Activated CD4-positive, alpha-beta T cell treated with anti-CD3 and anti-CD28 coated beads, Interleukin-2, amount 50 U/mL, for 24 hours (primary cell): ENCODE measurements at places on chromosomes 3 and 15.

- DNase-seq, result no peak
These were observed 31.1 kb upstream of the SLC27A2 start for GRCh38 chr15:50150851-50151250.

DNA sequence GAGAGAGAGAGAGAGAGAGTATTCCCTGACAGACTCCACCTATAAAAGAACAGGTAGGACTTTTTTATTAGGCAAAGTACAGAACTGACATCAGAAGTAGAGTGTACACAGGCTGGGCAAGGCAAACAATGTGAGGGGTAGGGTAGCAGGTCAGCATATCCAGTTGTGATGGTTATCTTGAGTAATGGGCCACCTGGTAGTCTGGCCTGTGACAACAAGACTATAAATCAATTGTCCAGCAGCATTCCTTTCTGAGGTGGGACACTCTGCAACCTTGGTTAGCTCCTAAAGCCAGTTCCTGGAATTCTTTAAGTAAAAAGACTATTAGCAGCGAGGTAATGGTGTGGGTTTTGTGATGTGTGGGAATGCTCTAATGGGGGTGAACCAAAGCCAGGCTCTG lies 14.9 kb upstream of the TMCC1 start:
- no peak for DNase-seq

- no peak for DNase-seq
These were observed 182.8 kb downstream of the KCNAB1 start for GRCh38 chr3:156303001-156303707.

DNA sequence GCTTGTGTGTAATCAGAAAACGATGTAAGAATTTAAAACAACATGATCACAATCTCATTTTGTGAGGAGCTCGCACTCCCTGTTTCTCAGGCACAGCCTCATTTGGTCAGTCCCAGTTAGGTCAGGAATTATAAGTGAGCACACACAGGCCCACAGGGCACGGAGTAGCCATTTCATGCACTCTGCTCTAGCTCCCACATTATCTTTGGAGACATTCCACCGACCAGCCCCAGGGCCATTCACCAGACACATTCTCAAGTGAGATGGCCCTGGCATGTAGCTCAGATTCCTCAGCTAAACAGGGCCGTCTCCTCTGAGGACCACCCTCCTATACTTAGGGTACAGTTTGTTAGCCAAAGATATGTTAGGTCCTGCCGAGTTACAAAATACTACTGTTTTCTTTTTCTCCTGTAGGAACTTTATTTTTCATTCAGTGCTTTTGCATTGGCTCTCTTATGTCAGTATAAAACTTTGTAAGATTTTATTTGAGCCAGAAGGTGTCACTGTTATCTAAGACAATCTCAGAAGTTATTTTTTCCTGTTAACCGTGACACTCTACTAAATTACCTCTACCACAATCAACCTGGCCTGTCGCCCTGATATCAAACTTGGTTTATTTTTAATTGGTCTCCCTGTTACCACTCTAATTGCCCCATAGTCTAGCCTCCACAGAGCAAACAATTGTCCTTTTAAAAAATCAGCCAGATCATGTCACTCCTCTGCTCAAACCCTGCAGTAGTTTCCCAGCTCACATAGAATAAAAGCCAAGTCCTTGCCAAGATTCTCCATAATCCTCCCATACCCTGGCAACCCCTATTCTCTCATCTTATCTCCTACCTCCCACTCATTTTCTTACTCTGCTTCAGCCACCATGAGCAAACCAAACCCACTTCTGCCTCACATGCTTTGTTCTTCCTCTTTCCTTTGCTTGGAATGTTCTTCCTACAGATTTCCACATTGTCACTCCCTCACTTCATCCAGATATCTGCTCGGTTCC lies 105.7 kb downstream of the PPP2R3A start:
- no peak for DNase-seq

DNA sequence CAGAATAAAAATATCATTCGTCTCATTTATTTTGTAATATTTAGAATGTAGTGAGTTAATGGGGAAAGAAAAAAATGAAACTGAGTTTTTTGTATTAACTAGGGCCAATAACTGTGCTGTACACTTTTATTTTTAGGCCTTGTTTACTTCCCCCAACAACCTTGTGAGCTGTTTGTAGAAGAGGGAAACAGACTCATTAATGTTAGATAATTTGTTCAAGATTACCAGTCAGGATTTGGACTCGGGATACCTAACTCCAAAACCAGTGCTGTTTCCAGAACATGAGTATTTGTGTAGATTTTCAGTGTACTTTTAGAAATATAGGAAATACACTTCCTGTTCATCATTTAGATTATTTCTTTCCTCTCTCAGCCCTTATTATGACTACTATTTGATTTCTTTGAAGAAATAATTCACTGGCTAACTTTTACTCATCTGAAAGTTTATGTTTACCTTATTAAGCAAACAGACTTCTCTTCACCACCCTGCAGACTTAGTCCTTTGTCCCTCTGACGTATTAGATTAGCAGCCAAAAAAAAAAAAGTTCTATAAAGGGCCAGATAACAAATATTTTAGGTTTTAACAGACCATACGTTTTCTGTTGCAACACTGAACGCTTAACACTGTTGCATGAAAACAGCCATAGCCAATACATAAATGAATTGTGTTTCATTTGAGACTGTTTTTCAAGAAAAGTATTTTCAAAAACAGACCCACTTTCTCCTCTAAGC lies 192.5 kb upstream of the CGNL1 start:
- DNase-seq, result no peak

GRCh38 chr3:108029466-108029865 lies 61.4 kb downstream of the CD47 start:
- no peak for DNase-seq

DNA sequence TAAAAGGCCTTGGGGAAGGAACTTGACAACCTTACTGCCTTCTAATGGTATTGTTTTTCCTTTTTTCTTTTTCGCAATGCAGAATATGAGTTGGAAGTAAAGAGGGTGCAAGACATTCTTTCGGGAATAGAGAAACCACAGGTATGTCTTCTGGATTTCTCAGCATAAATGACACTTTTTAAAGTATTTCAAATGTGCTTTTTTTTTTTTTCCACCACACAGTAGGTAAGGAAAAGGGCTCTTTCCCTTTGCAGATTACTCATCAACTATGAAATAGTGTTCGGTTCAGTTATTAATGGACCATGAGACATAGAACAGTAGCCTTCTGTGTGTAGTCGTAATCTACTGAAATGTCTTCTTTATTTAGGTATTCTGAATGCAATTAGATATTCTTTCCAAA lies 162.4 kb downstream of the GHSR start:
- no peak for DNase-seq

DNA sequence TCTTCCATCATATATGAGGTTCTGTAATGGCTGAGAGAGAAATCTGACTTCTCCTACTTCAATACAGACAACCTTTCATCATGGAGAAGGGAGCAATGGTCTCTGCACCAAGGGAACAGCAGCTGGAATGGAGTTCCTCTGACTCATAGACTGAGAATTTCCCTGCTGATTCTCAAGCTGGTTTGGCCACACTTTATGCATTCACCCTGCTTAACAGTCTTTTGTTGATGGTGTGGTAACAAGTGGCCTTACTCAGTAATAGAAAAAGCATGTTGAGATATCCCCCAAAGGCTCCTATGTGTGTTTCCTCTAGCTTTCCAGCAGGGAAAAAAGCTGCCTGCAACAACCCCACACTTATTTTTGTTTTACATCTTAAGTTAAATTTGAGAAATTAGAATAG lies 138.1 kb downstream of the GREM1 start:
- DNase-seq, result no peak

DNA sequence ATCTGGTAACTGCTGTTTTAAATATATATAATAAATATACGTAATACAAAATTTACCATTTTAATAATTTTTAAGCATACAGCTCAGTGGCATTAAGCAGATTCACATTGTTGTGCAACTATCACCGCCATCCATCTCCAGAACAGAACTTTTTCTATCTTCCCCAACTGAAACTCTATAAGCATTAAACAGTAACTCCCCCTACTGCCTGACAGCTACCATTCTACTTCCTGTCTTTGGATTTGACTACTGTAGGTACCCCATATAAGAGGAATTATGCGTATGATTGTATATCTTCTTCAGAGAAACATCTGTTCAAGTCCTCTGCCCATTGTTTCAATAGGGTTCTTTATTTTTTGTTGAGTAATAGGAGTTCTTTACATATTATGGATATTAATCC lies 36.8 kb downstream of the EID1 start:
- DNase-seq, result no peak
